ENCODE measurements at places on chromosomes 5 and 9. TPM values are rescaled to one million over a fixed set of nuclear protein-coding genes. Genes with fewer than 3 reads are reported as not detected.

DNA sequence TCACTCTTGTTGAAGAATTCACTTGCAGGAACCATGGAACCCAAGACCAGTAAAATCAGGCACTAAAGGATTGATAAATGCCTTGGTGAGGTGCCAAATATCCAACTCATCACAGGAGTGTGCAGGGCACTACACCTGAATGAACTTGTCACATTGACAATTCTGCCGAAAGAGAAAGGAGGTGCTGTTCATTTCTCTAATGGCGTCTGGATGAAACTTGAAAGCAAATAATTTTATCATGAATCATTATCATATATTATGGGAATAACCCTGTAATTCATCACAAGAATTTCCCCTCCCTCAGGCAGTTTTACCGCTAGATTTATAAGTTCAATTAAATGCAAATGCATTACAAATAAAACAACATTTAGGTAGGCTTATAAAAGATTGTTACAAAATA, 360.0 kb downstream of the GLIS3 start:
- no peak overlapping the region for H3K4me3 ChIP-seq
- no peak overlapping the region for H3K27ac ChIP-seq
- DNase-seq: no peak
- H3K36me3 ChIP-seq: no peaks in the 10 kb centered on the region
- H3K27me3 ChIP-seq: no peaks in the 10 kb centered on the region
- H3K4me1 ChIP-seq: no peaks in the 10 kb centered on the region

The ITGA1 gene
- 14.7 TPM for total RNA-seq

- DNase-seq: no peak
- H3K4me1 ChIP-seq: peaks cover 4% of the 10 kb centered on the region
- H3K27me3 ChIP-seq: no peaks in the 10 kb centered on the region
- H3K36me3 ChIP-seq: no peaks in the 10 kb centered on the region
- no peak overlapping the region for H3K4me3 ChIP-seq
Observed at GRCh38 chr9:133545494-133546286, 11.2 kb downstream of the ADAMTSL2 start.

The SLC2A8 gene
- 17.8 TPM for total RNA-seq

The SKIC3 gene
- total RNA-seq: 66.9 TPM

The SLC36A3 gene
- total RNA-seq: not detected

DNA sequence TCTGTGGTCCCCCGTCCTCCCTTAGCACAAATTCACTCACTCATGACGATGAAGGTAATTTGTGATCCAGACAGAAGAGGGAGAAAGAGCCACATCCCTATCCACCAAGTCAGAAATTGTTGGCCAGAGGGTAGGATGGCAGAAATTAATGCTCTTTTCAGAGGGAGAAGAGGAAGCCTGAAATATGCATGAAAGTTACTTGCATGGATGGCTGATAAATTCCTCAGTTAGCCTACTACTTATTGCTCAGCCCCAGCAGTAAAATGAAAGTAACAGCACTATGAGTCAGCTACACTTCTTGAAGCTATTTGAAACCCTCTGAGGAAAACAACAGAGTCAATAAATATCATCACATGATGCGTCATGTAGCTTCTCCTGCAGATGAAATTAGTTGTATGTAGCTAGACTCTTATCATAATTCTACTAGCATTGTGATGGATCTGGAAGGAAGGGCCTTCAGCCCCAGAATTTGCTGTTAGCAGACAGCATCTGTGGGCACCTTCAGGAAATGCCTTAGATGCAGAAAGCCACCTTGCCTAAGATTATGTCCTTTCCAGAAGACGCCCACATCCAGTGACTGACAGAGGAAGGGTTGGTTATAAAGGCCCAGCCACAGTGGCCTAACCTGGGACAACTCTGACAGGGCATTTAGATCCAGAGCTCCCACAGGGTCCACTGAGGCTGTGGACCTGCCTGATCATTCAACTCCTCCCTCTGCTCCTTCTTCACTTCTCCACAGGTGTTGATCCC, 81.2 kb upstream of the CCDC112 start:
- peaks cover 4% of the 10 kb centered on the region for H3K4me1 ChIP-seq
- no peaks in the 10 kb centered on the region for H3K27me3 ChIP-seq
- no peaks in the 10 kb centered on the region for H3K36me3 ChIP-seq
- no peak for DNase-seq
- H3K4me3 ChIP-seq: no peak overlapping the region
- no peak overlapping the region for H3K27ac ChIP-seq

- H3K4me1 ChIP-seq: no peaks in the 10 kb centered on the region
- DNase-seq: no peak
- H3K27ac ChIP-seq: no peak overlapping the region
- no peak overlapping the region for H3K4me3 ChIP-seq
Observed at GRCh38 chr5:86354664-86355063, 263.1 kb upstream of the COX7C start.

DNA sequence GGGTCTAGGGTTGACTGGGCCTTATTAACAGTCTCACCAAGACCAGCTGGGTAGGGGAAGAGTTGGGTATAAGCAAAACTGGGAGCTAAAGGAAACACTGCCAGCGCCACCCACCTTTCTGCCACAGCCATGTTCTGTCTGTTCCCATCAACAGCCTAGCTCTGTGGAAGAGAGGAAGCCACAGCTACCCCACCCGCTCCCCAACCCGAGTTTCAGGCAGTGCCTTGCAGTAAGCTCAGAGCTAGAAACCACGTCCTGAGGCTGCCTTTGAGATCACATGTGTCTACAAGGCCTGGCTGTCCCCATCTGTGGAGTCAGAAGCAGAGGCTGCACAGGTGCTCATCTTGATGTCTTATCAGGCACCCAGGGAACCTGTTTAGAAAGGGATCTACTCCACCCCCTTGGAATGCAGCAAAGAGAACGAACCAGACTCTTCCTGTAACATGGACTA, 15.3 kb downstream of the HNRNPH1 start:
- no peak overlapping the region for H3K4me3 ChIP-seq
- no peaks in the 10 kb centered on the region for H3K4me1 ChIP-seq
- no peaks in the 10 kb centered on the region for H3K27me3 ChIP-seq
- no peaks in the 10 kb centered on the region for H3K36me3 ChIP-seq
- H3K27ac ChIP-seq: no peak overlapping the region

DNA sequence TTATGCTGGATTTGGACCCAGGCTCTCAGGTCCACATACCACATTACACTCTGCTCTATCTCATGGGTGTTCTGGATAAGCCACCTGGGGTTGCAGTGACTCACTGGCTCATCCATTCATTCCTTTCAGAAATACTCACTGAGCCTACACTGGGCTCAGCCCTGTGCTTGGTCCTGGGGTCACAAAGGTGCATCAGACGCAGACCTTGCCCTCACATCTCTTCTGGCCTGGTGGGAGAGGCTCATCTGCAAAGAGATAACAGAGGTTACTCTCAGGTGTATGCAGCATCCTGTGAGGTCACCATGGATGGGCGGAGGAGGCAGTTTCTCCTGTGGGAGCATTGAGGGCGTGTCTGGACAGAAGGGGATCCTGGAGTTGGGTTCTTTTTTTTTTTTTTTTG, 12.1 kb downstream of the CDHR2 start:
- no peaks in the 10 kb centered on the region for H3K4me1 ChIP-seq
- no peak for DNase-seq
- no peaks in the 10 kb centered on the region for H3K27me3 ChIP-seq

DNA sequence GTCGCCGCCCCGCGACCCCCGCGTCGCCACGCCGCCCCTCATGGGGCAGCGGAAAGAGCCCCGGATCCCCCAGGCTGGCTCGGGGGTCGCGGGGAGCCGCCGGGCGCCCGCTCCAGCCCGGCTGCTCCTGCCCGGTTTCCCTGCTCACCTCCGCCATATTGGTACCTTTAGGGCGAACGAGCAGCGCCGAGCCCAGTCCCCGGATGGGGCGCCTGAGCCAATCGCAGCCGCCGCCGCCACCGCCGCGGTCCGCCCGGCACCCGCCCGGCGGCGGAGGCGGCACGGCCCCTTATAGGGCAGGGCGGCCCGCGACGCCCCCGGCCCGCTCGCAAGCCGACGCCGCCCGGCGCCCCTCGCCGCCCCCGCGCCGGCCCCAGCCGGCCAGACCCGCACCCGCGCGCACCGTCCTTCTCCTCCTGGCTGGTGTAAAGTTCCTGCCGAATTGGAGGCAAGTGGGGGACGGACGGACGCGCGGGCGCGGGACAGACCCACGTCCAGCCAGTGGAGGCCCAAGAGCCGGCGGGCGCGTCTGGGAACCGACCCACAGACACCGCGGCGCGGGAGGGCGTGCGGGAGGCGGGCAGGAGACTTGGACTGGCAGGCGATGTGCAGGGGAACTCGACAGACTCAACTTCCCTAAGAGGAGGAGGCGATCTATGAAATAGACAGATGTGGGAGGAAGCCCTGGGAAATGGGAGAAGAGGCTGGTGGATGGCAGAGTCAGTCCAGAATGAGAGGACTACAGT, at the start of gene MIER3:
MIER3 (minus strand) TSS at position 178 of the 746 bp plus-strand sequence; CDS start at position 157, 21 bp downstream.
- no peaks in the 10 kb centered on the region for H3K27me3 ChIP-seq
- peaks cover 5% of the 10 kb centered on the region for H3K4me1 ChIP-seq
- peak within 1 kb of the TSS; percentile 90 for H3K4me3 ChIP-seq
- H3K36me3 ChIP-seq: no peaks in the 10 kb centered on the region

DNA sequence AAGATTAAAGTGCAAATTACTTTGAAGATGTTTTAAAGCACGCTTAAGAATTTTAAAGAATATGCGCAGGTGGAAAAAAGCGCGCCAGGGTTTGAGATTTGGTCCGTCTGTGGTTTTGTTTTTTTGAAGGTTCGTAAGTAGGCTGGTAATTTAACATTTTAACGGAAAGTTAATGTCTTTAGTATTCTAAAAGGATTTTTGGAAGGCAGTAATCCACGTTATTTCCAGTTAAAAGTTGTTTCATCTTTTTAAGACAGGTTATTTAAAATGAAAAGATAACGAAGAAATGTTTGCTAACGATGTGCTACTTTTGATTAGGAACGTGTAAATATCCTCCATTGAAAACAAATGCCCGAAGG, 1.9 kb downstream of the DMRT1 start:
- H3K4me1 ChIP-seq: peaks cover 2% of the 10 kb centered on the region
- no peak overlapping the region for H3K27ac ChIP-seq
- no peak for DNase-seq
- H3K4me3 ChIP-seq: no peak overlapping the region

- H3K4me1 ChIP-seq: peaks cover 18% of the 10 kb centered on the region
- no peaks in the 10 kb centered on the region for H3K36me3 ChIP-seq
- H3K27ac ChIP-seq: peak overlapping the region; percentile 92
- DNase-seq: peak; percentile 55
- H3K4me3 ChIP-seq: peak overlapping the region; percentile 85
Observed at GRCh38 chr5:138544181-138545134, 1.4 kb upstream of the ETF1 start.

- H3K4me3 ChIP-seq: no peak overlapping the region
- H3K36me3 ChIP-seq: no peaks in the 10 kb centered on the region
- H3K27ac ChIP-seq: no peak overlapping the region
- H3K27me3 ChIP-seq: no peaks in the 10 kb centered on the region
- DNase-seq: no peak
Observed at GRCh38 chr5:174424219-174425053, 299.9 kb upstream of the MSX2 start.

The RC3H2 gene
- total RNA-seq: 24.9 TPM

GRCh38 chr9:126791406-126792230, 13.2 kb upstream of the ZBTB43 start:
- no peak overlapping the region for H3K27ac ChIP-seq
- H3K4me1 ChIP-seq: no peaks in the 10 kb centered on the region
- DNase-seq: no peak
- H3K36me3 ChIP-seq: no peaks in the 10 kb centered on the region
- H3K27me3 ChIP-seq: no peaks in the 10 kb centered on the region

DNA sequence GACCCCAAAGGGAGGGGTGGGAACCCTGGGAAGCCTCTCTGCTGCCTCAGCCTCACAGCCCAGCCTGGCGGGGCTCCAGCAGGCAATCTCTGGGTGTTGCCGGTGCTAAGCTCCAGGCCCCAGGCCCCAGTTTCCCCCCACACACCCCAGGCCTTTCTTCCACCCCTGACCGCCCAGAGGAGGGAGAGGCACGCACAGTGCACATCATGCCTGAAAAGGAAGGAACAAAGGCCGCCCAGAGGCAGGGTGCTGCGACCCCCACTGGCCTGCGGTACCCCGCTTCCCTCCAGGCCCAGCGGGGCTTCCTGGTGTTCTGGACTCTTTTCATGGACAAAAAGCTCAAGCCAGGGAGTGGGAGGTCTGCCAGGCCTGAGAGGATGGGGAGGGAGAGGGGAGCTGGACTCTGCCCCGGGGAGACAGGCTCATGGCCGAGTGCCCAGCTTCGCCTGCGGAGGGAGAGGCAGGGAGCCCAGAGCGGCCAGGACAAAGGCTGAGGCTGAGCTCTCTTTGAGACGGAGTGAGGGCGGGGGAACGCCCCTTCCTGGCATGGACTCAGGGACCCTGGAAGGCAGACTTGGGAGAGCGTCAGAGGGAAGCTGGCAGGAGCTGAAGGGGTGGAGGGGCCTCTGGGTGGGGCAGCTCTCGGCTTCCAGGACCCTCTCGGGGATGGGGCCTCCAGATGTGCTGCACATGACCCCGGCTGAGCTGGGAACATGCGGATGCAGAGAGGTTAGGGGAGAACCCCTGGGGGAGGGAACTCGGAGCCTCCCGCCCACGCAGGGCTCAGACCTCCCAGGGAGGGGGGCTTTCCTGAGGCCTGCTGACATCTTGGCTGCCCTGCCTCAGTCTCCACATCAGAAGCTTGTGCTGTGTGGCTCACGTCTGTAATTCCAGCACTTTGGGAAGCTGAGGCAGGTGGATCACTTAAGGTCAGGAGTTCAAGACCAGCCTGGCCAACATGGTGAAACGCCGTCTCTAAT, 1.8 kb upstream of the ENTPD2 start:
- no peaks in the 10 kb centered on the region for H3K27me3 ChIP-seq
- H3K36me3 ChIP-seq: no peaks in the 10 kb centered on the region
- no peak overlapping the region for H3K4me3 ChIP-seq
- peaks cover 22% of the 10 kb centered on the region for H3K4me1 ChIP-seq

GRCh38 chr5:91022518-91022917, 360.6 kb downstream of the ARRDC3 start:
- no peaks in the 10 kb centered on the region for H3K27me3 ChIP-seq
- no peak for DNase-seq
- no peaks in the 10 kb centered on the region for H3K4me1 ChIP-seq
- no peaks in the 10 kb centered on the region for H3K36me3 ChIP-seq
- H3K27ac ChIP-seq: no peak overlapping the region

- no peak overlapping the region for H3K4me3 ChIP-seq
- H3K36me3 ChIP-seq: no peaks in the 10 kb centered on the region
- H3K27ac ChIP-seq: no peak overlapping the region
- no peaks in the 10 kb centered on the region for H3K27me3 ChIP-seq
- no peaks in the 10 kb centered on the region for H3K4me1 ChIP-seq
Observed at GRCh38 chr9:13689925-13690324, 410.4 kb upstream of the MPDZ start.

The OMD gene
- 2.1 TPM for total RNA-seq

- H3K36me3 ChIP-seq: no peaks in the 10 kb centered on the region
- H3K27ac ChIP-seq: no peak overlapping the region
- H3K4me1 ChIP-seq: no peaks in the 10 kb centered on the region
- H3K27me3 ChIP-seq: no peaks in the 10 kb centered on the region
- no peak overlapping the region for H3K4me3 ChIP-seq
- DNase-seq: no peak
Observed at GRCh38 chr5:72292411-72292810, 27.6 kb downstream of the MRPS27 start.

DNA sequence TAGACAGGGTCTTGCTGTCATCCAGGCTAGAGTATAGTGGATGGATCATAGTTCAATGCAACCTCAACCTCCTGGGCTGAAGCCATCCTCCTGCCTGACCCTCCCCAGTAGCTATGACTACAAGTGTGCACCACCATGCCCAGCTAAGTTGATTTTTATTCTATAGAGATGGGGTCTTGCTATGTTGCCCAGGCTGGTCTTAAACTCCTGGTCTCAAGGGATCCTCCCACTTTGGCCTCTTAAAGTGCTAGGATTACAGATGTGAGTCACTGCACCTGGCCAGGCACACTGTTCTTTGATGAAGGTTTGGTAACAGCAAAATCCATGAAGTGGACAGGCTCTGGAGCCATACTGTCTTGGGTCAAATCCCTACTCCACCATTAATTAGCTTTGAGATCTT, 6.5 kb upstream of the GFRA3 start:
- H3K4me1 ChIP-seq: no peaks in the 10 kb centered on the region
- no peaks in the 10 kb centered on the region for H3K36me3 ChIP-seq
- no peak overlapping the region for H3K27ac ChIP-seq
- DNase-seq: no peak
- H3K27me3 ChIP-seq: no peaks in the 10 kb centered on the region
